ENCODE measurements at places on chromosomes 2 and 18. TPM values are rescaled to one million over a fixed set of nuclear protein-coding genes. Genes with fewer than 3 reads are reported as not detected.

GRCh38 chr2:170503971-170504809, 210.9 kb upstream of the SP5 start:
- DNase-seq, result no peak

GRCh38 chr2:6590442-6590841, 275.3 kb downstream of the CMPK2 start:
- DNase-seq, result no peak

DNA sequence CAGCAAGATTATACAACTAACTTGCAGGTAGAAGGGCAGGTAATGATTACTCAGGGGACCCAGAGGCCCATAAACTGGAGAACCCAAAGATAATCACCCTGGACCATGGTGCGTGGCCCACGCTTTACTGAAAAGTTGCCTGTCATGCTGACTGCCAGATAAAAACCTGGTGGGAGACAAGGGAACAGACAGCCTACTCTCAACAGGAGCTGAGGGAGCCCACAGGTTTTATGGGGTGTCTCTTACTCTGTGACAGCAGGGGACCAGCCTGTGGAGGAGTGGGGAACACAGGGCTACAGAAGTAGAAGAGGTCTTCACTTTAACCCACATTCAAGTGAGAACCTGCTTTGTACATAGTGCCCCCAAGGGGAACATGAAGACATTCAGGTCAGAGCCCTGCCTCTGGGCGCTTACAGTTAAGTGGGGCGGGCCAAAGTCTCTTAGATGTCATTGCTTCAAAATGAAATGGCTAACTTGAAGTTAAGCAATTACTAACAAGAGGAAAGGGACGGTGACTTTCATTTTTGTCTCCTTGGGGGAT, 60.4 kb downstream of the DHRS9 start:
- DNase-seq, result no peak

DNA sequence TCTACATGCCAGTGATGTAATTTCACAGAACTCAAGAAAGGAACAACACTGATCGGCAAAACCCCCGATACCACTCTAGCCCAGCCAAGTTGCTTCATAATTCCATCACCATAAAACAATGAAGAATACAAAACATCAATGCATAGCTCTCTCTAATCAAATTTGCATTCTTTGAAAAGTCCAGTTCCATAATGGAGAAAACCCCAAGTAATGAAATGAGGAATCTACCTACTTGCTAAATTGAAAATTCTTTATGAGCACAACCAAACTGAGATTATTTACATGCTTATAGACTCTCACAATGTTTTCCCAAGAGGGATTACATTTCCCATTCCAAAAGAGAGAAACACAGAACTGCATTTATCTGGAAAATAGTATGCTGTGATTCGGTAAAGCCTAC, 186.5 kb downstream of the NR4A2 start:
- no peak for DNase-seq

Gene UGT1A4
- total RNA-seq, result not detected

- DNase-seq, result peak; percentile 89
Observed at GRCh38 chr2:96951125-96951654, 35.2 kb downstream of the FAM178B start.

Gene SERPINB5
- not detected for total RNA-seq

Gene CFC1
- not detected for total RNA-seq

Gene SOWAHC
- 0.34 TPM for total RNA-seq

DNA sequence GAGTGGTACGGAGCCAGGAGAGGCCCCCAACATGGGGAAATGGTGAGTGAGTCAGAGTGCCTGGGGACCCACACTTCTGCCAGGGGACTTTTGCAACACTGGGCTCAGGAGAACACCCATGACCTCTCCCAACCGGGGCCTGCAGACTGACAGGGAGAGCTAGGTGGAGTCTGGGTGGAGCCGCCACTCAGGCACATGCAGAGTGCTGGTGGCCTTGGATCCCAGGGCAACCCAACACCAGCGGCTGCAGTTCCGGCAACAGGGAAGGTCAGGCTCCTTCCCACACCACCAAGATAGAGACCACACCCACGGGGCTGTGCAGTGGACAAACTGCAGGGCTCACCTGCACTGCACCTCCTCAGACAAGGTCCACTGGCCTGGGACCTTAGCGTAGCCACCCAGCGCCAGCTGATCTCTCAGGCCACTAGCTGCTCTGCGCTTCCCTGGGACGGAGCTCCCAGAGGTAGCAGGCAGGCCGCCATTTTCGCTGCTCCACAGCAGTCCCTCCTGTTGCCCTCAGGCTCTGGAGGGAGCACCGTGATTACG, 99.0 kb downstream of the EFEMP1 start:
- DNase-seq, result no peak

DNA sequence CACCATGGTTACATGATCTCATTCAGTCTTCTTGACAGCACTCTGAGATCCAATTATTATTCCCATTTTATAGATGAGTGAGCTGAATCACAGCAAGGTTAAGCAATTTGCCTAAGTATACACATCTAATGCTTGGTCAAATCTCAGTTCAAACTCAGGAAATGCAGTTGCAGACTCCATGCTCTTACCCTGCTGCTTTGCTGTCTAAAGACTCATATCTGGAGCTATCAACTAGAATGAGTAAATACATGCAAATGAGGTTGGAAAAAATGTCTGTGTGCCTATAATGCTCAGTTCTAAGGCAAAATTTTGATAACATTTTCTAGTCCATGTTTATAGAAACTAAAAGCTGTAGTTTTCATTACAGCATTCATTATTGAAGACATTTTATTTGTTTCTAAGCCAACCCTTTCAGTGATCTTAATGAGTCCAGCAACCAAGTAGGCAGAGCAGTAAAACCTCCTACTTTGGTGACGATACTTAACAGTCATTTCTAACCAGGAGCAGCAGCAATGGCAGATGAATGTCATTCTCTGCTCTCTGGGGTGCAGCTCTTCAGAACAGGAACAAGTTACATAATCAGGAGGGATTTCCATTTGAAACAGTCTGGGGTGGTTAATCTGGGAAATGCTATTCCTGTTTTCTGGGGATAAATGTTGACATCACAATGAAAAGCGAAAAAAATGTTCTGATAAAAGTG, 396.8 kb upstream of the UBE2E3 start:
- DNase-seq, result peak; percentile 22

- peak; percentile 24 for DNase-seq
Observed at GRCh38 chr2:235055891-235056516, 104.2 kb downstream of the SH3BP4 start.

Gene FEV
- not detected for total RNA-seq

Gene DSC3
- total RNA-seq, result not detected

GRCh38 chr2:39664888-39665591, 677 bp upstream of the TMEM178A start:
- peak; percentile 86 for DNase-seq

Gene PLB1
- 2.4 TPM for total RNA-seq

Gene ITGA4
- 0.18 TPM for total RNA-seq

- no peak for DNase-seq
Observed at GRCh38 chr2:40178971-40179370, 272.9 kb downstream of the SLC8A1 start.

DNA sequence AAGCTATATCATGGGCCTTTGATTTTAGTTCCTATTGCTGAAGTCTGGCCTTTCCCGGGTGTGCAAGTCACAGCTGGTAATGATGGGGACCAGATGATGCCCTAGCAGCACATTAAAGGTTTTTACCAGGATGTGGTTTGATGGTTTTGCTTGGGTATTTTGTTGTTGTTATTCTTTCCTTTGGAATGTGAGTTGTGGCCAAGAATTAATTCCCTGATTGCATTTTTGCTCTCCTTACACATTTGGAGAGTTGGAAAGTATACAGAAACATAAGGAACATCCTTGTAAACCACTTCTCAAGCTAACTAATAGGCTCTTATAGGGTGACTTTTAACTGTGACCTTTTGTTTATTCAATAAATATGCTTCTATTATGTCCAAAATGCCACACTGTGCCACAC, 154.1 kb upstream of the MMADHC start:
- DNase-seq, result no peak

Gene FLACC1
- 1.5 TPM for total RNA-seq

Gene IL1B
- total RNA-seq, result not detected

DNA sequence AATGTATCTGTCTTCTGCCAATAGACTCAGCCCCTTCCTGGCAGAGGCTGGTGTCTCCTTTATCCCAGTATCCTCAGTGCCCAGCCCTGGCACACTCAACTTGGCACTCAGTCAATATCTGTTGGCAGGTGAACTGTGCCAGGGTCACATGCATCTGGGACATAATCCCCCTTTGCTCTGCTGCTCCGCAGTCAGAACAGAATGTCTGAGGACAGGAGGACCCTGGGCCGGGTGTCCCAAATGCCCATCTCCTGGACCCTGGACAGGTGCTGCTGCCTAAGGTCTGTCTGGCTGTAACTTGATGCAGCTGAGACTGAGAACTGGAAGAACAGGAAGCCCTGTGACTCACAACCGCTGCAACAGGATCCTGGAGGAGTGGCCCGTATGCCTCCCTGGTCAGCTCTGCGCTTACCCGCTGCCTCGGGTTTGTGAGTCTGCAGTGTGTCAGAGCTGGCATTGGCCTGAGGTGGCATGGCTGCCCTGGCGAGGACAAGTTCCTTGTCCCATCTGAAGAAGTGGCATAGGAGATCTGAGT, 11.4 kb downstream of the HK2 start:
- DNase-seq, result no peak

GRCh38 chr2:109335631-109336176, 206.7 kb downstream of the SH3RF3 start:
- no peak for DNase-seq

Gene CASP8
- 34.6 TPM for total RNA-seq

- DNase-seq, result peak; percentile 6
Observed at GRCh38 chr2:208608122-208608835, 201.7 kb downstream of the PTH2R start.

GRCh38 chr2:116716038-116716437, 1098.5 kb upstream of the DDX18 start:
- DNase-seq, result no peak

Gene ABCG8
- not detected for total RNA-seq

DNA sequence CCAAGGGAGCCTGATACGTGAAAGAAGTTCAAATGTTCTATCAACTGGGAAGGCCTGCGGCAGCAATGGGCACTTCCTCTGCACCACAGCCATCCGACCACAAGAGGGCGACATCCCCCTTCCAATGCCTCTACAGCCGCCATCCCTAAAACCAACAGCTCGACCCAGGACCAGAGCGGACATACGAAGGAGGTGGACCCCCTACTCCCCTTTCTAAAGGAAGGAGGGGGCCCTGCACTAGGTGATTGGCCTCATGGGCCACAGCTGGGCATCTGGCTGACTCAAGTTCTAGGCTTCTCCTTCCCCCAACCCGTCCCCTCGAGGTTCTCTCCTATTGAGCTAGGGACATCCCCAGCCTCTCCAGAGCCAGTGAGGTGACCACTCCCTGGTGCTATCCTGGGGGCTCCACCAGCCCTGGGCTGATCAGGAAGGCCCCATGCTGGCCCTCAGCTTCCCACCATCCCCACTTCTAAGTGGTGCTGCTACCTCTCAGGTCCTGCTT, 217.2 kb downstream of the TNS1 start:
- peak; percentile 46 for DNase-seq

Gene KCMF1
- total RNA-seq, result 53.3 TPM

Gene SERPINB11
- not detected for total RNA-seq

GRCh38 chr2:17915811-17916518, 37.5 kb downstream of the KCNS3 start:
- no peak for DNase-seq

Gene ACTG2
- total RNA-seq, result not detected

DNA sequence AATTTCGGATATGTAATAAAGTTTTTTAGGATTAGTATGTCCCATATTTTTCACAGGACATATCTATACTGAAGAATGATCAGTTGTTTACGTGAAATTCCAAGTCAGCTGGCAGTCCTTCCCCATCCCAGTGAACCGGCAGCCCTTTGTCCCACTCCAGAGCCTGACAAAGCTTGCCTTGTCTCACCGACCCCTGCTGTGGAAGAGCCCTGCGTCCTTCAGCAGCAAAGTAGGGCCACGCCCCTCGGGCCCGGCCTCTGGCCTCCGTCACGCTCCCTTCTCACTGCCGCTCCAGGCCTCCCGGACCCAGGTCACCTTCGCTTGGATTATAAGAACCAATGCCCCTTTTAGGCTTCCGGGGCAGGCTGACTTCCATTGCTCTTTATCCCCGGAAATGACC, 89.8 kb upstream of the TGIF1 start:
- DNase-seq, result no peak

DNA sequence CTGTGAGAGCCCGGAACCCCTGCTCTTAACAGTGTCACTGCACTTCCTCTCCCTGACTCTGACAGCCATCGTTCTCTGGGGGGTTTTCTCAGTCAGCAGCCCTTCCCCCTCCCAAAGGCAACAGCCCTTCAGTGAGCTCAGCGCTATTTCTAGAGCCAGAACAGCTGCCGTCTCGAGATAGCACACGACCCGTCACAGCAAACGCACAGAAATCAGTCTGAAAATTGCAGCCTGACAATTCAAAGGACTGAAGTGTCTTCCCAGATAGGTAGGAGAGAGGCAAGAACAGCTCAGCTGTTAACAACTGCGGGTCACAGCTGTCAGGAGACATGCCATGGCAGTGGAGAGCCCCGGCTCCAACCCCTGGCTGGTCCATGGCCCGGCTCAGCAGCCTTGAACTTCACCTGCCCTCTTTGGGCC, 45.4 kb downstream of the ST8SIA5 start:
- no peak for DNase-seq

DNA sequence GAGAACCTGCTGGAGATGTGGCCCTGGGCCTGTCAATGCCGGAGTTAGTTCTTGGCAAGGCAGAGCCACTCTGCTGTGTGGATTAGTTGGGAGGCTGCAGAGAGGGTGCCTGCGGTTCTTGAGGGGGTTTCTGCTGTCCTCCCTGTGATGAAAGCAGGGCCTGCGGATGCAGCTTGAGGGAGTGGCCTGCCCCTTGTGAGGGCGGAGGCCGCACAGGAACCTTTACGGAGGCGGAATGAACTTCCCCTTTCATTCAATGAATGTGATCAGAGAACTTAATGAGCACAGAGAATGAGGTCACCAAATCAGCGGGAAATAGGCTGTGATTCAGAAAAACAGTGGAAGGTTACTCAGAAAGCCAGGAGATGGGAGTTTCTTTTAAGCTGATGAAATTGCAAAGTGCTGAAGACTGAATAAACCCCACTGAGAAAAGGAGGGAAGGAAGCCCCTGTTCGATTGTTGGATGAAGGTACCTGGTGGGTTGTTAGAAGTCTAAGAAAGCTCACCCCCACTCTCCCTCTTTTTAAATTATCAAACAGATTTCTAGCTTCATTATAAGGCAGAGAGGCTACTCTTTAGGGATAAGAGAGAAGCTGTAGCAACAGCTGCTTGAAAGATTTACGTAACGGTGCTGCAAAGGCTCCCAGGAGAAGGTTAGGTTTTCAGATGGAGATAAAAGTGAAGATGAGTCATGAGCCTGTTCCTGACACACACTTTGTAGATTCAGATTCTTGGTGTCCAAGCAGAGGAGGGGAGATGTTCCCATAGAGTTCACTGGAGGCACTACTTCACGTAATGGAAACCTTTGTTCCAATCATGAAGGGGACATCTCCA, 47.4 kb downstream of the VWA3B start:
- DNase-seq, result no peak

Gene RND3
- total RNA-seq, result 222 TPM
